Stimulated activated CD4-positive, alpha-beta T cell treated with anti-CD3 and anti-CD28 coated beads, Interleukin-15, amount 100 ng/mL, for 24 hours (primary cell): ENCODE measurements at places on chromosomes 4 and X.

DNA sequence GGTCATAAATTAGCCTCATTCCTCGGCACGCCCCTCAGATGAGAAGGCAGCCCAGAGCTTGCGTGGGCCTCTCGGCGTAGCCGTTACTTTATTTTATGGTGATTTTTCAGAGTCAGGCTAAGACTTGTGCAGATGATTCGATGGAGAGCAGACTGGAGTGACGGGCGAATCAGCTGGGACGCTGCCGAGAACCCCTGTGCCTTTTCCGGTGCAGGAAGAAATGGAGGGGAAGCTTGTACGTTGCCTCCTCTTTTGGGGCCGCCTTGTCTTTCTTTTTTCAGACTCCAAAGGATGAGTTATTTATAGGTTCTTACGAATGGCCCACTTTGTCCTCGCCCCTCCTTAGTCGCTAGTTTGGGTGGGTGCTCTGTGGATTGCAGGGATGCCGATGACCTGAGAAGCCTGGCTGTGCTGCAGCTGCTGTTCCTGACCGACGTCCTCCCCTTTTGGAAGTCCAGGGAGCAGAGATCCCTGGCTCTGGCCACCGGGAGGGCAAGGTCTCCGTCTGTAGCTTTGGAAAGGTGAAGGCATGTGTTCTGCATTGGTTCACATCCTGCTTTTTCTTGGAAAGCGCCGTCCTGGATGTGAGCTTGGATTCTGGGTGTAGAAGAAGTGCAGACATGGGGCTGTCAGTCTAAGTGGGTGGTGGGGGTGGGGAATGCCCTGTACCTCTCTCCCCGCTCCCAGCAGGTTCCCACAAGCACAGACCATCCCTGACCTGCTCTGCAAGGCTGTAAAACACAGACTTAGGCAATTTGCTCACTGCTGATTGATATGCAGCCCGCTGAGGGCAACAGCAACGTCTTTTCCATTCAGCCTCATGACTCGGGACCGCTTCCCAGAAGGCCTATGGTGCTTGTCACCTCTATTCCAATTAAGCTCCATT is 9.3 kb downstream of the SORCS2 start:
- no peak for DNase-seq

- DNase-seq: no peak
These were observed 192.8 kb downstream of the CCNG2 start for GRCh38 chr4:77349796-77350195.

DNA sequence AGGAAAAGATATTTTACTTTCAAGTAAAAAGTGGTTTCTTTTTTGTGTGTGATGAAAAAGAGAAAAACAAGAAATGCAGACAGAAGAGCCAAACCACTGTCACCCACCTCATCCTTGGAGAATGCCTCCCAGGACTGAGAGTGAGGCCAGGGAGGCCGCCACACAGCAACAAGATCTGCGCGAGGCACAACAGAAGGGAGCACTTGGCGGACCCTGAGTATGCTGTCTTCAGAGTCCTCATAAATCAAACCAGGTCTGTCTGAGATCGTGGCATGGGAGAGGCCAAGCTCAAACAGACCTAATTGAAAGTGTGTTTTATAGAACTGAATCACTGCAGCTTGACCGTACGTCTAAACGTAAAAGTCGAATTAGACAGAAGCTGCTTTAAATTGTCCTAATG is 134.3 kb upstream of the VCX2 start:
- no peak for DNase-seq

GRCh38 chr4:88759039-88759894 is 61.6 kb upstream of the NAP1L5 start:
- DNase-seq: no peak

DNA sequence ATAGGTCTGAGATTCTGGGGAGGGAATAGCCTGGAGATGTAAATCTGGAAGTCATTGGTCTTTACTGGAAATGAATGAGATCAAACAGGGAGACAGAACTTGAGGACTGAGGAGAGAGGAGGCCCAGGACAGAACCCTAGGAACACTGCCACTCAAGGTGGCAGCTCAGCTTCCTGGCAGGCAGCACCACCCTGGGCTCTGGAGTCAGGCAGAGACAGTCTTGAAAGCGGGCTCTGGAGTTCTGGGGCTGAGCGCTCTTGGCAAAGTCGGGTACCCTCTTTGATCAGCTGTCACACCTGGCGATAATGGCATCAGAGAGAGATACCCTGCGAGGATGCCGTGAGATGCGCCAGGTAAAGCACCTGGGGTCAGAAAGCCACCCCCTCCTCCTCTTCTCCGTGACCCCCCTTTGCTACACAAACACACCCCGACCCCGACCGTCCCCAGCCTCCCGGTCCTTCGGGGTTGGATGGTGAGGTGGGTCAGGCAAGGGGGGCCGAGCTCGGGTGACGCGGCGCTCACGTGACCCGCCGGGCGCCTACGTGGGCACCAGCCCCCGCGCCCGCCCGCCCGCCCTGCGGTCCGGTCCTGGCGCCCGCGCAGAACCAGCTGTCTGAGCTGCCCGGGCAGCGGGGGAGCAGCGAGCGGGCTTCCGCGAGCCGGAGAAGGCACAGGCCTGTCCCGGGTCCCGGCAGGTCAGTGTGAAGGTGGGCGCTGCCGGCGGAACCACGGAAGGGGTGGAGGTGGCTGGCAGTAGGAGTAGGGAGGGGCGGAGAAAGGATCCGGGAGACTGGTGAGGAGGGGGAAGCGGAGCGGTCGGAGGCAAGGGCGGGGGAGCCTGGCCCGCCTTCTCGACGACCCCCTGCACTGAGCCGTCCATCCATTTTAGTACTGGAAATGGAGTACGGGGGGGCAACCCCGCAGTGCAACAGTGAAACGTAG is at the start of gene TCEAL3:
Gene TCEAL3, plus strand, starts transcription at position 600 of the 942 bp plus-strand sequence. CDS start 1,102 bp downstream, outside the sequence.
- peak; percentile 20 for DNase-seq

- no peak for DNase-seq
These were observed 187.3 kb downstream of the SLC39A8 start for GRCh38 chr4:102157984-102158383.

DNA sequence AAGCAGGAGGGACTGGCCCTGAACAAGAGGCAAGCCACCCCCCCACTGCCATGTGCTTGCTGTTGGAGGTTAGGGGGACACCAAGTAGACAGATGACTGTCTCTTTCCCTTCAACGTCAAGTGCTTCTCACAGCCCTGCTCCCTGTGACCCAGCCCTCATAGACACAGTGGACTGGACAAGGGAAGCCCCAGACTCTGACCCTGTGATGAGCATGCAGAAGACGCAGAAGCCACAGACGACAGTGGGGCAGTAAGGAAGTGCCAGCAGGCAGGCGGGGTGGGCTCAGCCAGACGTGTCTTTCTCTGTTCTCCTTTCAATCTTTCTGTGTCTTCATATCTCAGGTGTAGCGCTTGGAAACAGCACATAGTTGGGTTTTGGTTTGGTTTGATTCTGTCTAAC is 2.4 kb upstream of the L1CAM start:
- no peak for DNase-seq

DNA sequence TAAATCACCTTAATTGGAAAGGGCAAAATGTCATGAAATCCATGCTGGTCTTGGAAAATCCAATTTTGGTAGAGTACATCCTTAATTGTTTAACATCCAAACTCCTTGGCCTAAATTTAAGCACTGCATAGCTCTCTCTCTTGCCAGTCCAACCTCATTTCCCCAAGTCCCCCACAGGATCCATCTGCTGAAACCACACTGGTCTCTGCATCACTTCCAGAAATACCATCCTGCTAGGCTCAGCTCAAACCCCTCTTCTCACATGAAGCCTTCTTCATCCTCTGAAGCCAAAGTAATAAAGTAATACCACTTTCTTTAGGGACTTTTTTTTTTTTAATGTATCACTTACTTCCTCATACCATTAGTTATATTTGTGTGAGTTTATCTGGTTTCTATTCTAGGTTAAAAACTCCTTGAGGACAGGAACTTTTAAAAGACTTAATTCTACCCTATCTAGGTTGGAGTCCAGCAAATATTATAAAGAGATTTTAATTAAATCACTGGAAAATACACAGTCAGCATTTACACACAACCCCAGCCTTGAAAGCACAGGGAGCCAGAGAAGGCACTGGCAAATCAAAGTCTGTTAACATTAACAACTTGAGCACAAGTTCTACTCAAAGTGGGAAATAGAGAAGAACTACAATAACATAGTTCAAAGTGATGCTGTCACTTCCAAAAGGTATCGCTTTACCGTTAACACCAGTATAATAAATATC is 16.7 kb upstream of the KLF3 start:
- no peak for DNase-seq

DNA sequence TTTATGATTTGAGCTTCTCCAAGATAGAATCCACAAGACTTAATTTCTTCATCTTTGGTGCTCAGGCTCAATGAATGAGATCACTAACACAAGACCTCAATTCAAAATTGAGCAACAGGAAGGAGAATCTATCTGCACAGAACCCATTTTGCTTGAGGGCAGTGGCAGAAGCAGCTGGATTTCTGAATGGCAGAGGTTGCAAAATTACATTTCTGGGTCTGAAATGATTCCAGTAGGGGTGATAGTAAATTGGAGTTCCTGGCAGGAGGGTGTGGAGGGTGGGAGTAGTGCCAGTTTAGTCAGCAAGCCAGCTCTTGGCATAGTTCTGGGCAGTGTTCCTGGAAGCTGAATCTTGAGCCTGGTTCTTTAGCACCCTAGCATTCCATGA is 281.1 kb downstream of the SLC7A11 start:
- DNase-seq: no peak

DNA sequence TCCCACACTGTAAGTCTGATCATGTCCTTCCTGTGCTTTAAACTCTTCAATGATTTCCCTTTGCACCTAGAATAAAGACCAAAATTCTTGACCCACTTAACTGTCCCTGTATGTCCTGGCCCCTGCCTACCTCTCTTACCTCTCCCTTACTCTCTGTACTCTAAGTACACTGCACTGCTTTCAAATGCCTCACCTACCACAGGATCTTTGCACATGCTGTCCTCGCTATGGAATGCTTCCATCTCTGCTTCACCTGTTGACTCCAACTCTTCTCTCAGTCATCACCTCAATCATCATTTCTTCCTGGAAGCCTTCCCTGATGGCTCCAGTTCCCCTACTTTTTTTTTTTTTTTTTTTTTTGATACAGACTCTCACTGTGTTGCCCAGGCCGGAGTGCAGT is 29.0 kb upstream of the SEPTIN6 start:
- DNase-seq: no peak

DNA sequence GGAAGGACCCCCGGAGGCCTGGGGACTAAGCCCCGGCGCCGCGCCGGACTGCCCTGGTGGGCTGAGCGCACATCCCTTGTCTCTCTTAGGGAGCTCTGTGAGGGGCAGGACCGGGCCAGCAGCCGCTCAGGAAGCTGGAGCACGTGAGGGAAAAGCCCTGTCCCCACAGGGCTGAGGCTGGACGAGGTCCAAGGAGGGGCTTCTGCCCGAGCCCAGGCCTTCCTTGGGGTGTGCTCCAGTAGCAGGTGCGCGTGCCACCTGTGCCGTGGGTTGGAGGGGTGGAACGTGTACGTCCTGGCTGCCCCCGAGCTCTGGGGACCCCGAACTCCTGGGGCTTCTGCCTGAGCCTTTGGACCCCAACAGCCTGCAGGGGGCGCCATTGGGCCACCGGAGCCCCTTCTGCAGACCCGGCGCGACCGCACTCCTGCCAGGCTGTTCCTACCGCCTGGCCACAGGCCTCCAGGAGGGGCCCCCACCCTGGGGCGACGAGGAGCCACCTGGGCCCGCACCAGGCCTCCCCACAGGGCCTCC is 27.2 kb downstream of the TACC3 start:
- peak; percentile 91 for DNase-seq

GRCh38 chr4:10500776-10501175 is 43.5 kb upstream of the ZNF518B start:
- DNase-seq: no peak

DNA sequence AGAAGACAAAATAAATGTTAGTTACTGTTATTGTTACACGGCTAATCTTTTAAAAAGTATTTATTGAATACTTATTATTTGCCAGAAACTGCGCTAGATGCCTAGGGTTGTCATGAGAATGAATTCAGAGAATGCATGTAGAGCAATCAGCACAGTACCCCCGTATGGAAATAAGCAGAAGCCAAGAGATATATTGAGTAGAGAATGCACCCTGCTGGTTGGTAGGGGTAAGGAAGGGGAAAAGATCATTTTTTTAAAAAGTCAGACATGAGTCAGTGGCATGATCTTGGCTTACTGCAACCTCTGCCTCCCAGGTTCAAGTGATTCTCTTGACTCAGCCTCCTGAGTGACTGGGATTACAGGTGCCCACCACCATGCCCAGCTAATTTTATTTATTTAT is 13.1 kb upstream of the DRP2 start:
- DNase-seq: peak; percentile 8

DNA sequence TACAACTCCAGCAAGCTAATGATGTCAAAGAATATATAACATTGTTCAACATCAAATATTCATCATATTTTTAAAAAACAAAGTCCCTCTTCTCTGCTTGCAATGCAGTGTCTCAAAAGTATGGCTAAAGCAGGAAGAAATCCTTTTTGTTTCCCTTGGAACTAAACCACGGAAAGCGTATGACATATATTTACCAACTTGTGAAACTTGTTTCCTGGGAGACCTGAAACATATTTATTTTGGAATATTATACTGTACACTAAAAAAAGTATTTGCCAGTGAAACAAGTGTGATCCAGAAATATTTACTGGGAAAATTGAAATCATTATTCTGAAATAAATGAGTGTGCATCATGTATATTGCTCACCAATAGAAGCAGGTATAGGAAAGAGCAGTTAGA is 156.0 kb upstream of the ANKRD50 start:
- no peak for DNase-seq

DNA sequence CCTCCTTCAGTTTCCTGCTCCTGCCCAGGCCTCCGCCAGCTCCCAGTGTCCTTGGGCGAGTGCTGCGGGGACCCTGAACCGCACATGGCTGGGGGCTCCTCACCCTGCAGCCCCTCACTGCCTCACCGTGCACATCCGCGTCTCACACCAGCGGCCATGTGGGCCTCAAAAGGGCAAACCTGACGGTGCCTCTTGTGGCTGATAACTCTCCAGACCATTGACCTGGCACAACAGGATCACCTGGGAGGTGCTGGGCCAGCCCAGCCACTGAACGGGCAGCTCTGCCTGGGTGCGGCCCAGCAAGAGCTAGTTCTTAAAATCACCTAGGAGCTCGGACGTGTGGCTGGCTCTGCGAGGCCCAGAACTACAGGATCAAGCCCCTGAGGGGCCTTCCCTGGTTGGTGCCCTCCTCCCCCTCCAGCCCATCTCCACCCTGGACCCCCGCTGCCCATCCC is 4.1 kb upstream of the S100P start:
- DNase-seq: no peak

DNA sequence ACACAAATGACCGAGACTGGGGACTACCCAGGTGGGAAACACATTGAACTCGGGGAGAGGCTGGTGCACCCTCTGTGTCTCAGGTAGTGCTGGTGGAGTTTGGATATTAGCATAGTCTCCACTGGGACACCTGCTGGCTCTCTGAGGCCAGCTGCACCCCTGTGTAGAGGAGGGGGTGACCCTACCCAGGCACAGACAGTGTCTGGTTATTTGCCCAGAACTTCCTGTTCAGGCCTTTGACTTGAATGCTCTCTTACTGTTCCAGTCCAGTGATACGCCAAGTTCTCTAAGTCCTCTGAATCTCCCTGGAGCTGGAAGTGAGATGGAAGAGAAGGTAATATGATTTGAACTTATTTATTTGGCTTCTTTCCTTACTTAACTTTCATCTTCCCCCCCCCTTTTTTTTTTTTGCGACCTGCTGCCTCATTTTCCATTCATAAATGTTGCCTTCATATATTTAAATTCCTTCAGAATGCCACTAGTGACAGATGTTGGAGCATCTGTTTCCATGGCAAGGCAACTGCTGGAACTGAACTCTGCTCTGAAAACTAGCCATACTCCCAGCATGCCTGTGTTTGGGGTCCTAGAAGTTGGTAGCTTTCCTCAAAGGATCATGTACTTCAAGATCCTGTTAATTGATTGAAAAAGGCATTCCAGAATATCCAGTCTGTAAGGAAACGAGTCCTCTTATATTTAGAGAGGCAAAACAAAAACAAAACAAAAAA is 76.7 kb downstream of the AASDH start:
- DNase-seq: no peak
